Activated naive CD4-positive, alpha-beta T cell treated with anti-CD3 and anti-CD28 coated beads, Interleukin-2, amount 50 U/mL, for 72 hours (primary cell): ENCODE measurements at places on chromosomes 4 and X.

DNA sequence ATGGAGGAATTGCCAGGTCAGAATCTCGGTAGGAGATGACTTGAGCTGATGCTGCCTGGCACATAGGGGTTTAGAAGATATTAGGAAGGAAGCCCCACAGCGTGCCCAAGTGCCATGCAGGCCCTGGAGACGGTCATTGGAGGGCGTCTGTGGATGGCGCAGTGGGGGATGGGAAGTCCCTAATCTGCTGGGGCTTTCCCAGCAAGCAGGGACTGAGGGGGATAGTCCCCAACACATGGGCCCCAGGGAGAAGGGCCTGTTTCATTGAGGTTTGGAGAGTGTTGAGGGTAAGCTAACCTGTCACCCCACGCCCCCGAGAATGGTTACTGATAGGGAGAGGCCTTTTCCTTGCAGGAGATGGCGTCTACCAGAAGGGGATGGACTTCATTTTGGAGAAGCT lies 7.8 kb downstream of the TAFAZZIN start:
- DNase-seq = no peak

- no peak for DNase-seq
Observed at GRCh38 chrX:52983321-52984000, 25.1 kb upstream of the FAM156A start.

- no peak for DNase-seq
Observed at GRCh38 chr4:41436419-41436818, 101.5 kb upstream of the LIMCH1 start.

DNA sequence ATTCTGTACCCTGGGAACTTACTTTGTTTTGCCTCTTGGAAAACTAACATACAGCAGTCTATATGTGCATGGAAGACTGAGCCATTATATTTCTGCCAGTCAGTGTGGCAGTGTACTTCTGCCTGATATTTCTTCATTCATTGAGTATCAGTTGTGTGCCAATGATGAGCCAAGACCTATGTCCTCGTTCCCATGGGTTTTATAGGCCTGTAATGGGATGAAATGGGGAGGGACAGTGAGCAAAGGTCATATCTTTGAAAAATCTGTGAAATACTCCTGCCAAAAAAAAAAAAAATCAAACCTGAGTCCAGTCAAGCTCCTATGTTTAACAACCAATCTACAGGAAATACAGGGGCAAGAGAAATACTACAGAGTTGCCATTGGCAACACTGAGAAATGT lies 9.1 kb downstream of the NSD2 start:
- no peak for DNase-seq

- no peak for DNase-seq
Observed at GRCh38 chr4:151195801-151196200, 81.2 kb upstream of the PRSS48 start.

DNA sequence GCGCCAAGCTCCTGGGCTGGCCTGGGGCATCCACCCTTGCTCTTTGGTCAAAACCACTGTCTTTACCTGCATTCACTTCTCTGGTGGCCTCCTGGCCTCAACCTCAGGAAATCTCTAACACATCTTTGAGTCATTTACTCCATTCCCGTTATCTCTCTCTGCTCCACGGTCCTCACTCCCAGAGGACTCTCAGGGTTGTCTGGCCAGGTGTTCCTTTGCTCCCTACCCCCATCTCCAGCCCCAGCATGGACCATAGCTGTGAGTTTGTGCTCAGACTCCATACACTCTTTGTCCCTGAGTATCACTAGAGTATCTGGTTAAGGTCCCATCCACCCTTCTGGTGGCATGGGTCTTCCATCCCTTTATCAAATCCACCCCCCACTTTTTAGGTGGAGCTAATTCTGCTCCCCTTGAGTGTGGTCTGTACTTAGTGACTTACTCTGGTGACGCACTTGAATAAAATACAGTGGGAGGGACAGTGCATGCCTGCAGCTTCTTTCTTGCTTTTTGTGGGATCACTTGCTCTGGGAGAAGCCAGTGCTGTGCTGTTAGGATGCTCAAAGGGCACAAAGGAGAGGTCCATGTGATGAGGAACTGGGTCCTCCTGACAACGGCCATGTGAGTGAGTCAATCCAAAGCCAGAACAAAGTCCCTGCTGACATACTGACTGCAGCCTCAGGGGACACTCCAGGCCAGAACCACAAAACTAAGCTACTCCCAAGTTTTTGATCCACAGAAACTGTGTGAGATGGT lies 44.3 kb downstream of the IGFBP7 start:
- no peak for DNase-seq
